ENCODE measurements at places on chromosomes 7 and 10.

DNA sequence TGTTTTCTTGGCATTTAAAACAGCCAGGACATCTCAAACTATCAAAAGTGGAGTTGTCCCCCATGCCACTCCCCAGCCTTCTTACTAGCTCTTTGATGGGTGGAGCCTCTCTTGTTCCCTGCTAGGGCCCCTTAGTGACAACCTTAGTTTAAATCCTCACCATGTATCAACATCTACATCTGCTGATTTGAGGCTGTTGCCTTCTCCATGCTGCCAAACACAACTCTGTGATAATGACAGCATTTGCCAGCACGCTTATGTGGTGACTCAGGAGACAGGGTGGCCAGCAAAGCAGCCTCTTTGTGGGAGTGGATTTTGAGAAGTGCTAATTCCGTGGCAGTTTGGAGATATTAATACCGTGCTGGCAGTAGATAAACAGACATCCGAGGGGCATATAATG is 145.4 kb downstream of the LRRC4 start:
- no peak for DNase-seq

- DNase-seq: no peak
These were observed 136.0 kb downstream of the CUL2 start for GRCh38 chr10:34954142-34954541.

DNA sequence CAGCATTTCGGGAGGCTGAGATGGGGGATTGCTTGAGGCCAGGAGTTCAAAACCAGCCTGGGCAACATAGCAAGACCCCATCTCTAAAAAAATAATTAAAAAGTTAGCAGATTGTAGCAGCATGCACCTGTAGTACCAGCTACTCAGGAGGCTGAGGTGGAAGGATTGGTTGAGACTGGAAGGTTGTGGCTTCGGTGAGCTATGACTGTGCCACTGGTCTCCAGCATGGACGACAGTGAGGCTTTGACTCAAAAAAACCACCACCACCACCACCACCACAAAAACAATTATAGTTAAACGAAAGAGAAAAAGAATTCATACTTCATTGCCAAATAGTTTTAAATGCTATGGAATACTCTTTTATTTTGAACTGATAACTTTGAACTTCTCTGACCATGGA is 63.4 kb downstream of the VTI1A start:
- no peak for DNase-seq

DNA sequence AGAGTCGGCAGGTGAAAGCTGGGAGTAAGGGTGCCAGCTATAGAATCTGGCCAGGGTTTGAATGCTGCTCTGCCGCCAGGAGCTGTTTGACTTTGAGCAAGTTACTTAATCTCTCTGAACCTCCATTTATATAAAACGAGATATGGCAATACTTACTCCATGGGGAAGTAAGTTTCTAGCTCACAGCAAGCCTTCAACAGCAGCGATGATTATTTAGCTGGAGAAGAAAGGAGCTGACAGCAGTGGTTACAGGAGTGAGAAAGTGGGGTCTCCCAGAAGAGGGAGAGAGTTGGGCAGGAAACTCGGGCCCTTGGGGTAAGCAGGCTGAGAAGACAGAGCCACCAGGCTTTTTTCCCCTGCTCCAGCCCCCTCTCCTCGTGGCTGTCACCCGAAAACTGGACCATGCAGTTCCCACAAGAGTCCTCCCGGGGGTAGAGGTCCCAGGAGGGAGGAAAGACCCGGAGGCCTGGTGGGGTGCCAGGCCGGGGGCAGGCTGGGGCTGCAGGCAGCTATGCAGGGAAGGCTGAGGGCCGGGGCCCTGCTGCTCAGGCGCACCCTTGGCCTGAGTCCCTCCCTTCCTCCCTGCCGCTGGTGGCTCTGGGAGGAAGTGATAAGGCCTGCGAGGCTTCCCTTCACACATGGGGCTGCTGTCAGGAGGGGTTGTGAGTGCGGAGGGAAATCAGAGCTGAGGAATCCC is 3.5 kb downstream of the NOS3 start:
- DNase-seq: peak; percentile 30

DNA sequence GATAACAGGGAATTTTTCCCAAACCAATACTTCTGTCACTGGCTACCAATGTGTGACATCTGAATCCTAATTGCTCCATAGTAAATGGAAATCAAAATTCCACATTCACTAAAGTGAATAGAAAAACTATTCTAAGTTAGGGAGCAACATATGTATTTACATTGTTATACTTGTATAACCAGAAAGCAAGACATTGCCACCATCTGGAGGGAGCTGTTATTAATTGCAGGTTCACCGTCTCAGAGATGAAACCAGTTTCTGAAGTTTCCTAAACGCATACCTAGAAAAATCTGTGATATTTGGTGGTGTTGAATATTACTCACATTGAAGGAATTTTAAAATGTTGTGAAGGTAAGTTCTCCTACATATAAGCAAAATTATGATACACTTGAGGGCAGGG is 390.1 kb downstream of the NXPH1 start:
- DNase-seq: no peak

GRCh38 chr7:136133551-136133950 is 156.4 kb upstream of the MTPN start:
- no peak for DNase-seq

DNA sequence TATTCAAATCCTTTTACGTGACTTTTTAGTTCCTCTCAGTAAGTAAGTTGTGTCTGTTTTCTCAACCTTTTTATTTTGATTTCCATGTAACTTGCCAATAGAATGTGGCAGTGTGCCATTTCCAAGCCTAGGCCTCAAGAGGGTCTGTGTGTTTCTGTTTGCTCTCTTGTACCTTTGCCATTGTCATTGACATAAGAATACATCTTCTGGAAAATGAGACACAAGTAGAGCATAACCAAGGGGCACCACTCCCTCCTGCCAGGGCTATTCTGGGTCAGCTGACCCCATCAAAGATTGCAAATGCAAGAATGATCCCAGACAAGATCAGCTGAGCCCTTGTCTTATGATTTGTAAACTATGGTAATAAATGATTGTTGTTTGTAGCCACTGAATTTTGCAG is 524.0 kb downstream of the IPMK start:
- no peak for DNase-seq

- DNase-seq: no peak
These were observed 169.8 kb upstream of the GPR26 start for GRCh38 chr10:123496375-123496774.

GRCh38 chr10:69123306-69123746 is 652 bp upstream of the VPS26A start:
- no peak for DNase-seq

DNA sequence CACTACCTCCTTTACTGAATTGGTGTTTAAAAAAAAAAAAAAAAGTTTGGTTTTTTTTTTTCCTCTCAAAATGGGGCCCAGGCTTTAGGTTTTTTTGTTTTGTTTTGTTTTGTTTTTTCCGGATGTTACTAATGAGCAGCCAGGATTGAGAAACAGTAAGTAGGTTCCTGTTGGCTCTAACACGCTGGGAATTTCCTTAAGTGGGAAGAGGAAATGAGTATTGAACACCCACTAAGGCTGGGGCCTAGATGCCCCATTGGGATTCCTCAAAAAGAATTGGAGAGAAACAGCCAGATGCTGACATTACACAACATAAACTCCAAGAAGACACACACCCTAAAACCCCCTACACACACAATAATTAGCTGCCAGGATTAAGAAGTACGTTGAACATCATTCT is 102.2 kb upstream of the NANOS1 start:
- no peak for DNase-seq

- DNase-seq: no peak
These were observed 11.5 kb upstream of the STN1 start for GRCh38 chr10:103929381-103929921.

- DNase-seq: peak; percentile 71
These were observed 16.2 kb upstream of the NME8 start for GRCh38 chr7:37832194-37832593.

DNA sequence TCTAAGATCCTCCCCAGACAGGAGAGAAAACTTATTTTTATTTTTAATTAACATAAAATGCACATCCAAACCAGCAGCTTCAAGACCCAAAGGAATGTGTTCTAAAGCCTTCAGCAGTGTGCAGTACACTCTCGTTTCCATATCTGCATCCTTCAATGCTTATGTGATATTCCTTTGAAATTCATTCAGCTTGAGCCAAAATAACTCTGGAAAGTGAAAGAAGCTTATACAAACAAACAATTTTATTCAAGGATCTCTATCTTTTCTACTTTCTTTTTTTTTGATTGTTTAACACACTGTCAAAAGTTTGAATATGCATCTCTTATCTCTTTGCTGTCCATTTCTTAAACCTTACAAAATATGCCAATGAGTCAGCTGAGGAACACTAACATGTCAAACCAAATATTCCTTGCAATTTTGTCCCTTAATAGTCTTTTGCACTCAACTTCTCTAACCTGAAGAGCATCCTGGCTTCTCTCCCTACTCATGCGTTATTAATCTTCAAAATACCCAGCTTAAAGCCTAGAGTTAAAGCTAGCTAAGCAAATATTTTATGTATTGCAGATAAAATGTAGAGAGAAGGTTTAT is 124.3 kb downstream of the THSD7A start:
- no peak for DNase-seq

DNA sequence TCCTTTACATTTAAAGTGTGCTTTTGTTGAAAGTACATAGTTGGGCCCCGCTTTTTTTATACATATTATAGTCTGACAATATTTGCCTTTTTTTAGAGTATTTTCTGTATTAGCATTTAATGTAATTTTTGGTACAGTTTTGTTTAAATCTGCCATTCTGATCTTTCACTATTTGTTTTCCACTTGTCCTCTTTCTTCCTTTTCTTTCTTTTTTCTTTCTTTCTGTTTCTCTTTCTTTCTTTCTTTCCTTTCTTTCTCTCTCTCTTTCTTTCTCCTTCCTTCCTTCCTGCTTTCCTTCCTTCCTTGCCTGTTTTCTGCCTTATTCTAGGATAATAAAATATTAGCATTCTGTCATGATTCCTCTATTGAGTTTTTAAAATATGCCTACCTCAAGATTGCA is 9.5 kb downstream of the LIPK start:
- DNase-seq: no peak

GRCh38 chr10:124324451-124324850 is 94.3 kb downstream of the OAT start:
- DNase-seq: no peak

DNA sequence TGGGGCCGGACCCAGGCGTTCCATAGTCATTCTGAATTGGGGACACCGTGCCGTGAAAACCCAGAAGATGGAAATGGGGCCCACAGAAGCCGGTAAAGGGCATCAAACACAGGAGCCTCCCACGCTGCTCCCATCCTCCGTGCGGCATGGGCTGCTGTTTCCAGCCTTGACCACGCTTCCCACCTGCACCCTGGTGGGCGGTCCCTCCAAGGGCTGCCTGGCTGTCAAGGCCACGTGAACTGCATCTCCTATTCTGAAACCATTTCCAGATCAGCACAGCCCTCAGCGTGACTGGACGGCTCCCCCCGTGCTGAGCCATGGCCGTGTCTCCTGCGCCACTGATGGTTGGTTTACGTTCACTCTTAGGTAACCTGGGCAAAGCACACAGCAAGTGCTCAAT is 14.1 kb downstream of the CFAP46 start:
- no peak for DNase-seq

- no peak for DNase-seq
These were observed 123.1 kb upstream of the SORCS3 start for GRCh38 chr10:104517946-104518345.

DNA sequence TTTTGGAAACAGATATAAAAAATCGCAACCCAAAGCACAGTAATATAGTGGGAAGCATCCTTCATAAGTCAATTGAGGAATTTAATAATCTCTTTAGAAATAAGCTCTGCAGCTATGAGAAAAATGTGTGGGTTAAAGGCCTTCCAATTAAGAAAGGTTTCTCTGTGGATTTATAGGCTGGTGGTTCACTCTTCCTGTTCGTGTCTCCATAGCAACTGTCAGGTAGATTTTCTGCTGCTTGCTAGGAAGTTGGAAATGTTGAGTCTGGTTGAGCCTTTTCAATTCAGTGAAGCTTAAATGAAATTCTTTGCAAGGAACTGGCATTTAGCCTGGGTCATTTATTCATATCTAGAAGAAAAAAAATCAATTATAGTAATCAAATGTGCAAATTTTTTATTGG is 652.8 kb upstream of the CELF2 start:
- DNase-seq: no peak

DNA sequence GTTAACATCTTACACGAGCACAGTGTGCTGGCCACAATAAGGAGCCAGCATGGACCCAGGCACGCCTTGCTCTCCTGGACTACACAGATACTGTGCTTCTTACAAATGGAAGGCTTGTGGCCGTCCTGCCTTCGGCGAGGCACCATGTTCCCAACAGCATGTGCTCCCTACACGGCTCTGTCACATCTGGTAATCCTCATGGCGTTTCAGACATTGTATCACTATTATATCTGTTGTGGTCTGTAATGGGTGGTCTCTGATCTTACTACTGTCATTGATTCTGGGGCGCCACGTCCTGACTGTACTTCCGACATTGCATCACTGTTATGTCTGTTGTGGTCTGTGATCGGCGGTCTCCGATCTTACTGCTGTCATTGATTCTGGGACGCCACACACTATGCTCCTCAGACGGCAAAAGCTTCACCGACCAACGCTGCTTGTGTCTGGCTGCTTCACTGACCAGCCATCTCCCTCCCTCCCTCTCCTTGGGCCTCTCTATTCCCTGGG is 195.4 kb downstream of the MAD1L1 start:
- DNase-seq: no peak

DNA sequence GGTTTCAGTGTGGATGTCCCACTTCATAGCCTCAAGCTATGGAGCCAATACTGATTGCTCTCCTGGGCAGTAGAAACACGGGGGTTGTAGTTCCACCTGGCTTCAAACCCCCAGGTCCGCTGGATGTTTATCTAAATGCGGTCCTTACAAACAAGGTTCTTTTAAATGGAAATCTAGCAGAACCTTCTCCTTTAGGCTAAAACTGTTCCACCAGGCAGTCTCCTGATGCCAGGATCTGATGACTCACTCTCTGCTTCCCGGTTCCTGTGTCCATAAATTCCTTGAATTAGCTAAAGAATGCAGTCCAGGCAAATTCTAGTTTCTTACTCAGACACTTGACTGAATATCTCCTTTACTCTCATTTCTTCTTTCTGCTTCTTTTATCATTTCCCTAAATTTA is 108.4 kb upstream of the FAM3C start:
- DNase-seq: no peak

- DNase-seq: peak; percentile 57
These were observed 706 bp downstream of the BUB3 start for GRCh38 chr10:123154711-123155505.

DNA sequence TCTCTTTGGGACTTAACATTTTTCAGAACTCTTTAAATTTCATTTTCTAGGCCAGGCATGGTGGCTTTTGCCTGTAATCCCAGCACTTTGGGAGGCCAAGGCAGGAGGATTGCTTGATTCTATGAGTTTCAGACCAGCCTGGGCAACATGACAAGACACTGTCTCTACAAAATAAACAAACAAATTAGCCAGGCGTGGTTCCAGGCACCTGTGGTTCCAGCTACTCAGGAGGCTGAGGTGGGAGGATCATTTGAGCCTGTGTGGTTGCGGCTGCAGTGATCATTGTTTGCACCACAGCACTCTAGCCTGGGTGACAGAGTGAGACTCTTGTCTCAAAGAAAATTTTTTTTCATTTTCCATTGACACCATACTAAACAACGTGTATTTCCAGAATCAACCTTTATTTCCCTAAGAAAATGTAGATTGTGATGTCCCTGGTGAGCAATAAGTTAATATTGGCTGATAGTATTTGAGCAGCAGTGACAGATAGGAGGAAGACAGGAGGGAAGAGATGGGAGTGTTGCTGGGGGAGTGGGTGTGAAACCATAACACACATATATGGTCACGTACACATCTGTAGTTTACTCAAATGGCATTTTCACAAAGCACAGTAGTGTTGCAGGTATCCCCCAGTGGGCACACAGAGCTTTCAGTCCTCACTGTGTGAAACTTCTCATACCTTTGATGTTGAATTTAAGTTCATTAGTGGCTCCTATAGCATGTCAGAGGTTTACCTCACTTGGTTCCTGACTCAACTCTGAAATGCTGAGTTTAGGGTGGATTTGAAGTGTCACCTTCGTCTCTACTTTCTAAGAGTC is 205.6 kb downstream of the AUTS2 start:
- no peak for DNase-seq
